ENCODE measurements at places on chromosomes 1 and 21.

- no peak for DNase-seq
Observed at GRCh38 chr1:150875197-150876118, 941 bp downstream of the ARNT start.

DNA sequence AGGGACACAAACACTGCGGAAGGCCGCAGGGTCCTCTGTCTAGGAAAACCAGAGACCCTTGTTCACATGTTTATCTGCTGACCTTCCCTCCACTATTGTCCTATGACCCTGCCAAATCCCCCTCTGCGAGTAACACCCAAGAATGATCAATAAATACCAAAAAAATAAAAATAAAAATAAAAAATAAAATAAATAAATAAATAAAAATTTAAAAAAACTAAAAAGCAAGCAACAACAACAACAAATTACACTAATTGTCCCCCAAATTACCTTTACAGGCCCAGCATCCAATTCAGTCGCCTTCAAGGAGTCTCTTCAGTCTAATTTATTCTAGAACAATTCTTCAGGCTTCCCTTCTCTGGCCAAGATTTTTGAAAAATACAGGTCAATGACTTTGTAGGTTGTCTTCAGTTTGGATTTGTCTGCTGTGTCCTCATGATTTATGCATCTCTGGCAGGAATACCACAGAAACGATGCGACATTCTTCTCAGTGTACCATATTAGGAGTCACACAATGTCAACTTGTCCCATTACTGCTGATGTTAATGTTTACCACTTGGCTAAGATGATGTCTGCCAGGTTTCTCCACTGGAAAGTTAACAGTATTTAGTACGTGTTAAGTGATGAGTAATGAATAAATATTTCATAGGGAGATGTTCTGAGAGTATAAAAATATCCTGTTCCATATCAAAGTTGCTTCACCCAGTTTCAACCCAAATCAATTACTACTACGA, 20.3 kb upstream of the BMP8B start:
- peak; percentile 72 for DNase-seq

GRCh38 chr1:3987669-3988235, 87.7 kb upstream of the C1orf174 start:
- DNase-seq, result no peak

- DNase-seq, result no peak
Observed at GRCh38 chr21:36566644-36567043, 86.7 kb upstream of the CLDN14 start.

- no peak for DNase-seq
Observed at GRCh38 chr1:243542739-243543415, 287.0 kb downstream of the SDCCAG8 start.

GRCh38 chr1:18396247-18396980, 84.3 kb upstream of the KLHDC7A start:
- DNase-seq, result peak; percentile 35

DNA sequence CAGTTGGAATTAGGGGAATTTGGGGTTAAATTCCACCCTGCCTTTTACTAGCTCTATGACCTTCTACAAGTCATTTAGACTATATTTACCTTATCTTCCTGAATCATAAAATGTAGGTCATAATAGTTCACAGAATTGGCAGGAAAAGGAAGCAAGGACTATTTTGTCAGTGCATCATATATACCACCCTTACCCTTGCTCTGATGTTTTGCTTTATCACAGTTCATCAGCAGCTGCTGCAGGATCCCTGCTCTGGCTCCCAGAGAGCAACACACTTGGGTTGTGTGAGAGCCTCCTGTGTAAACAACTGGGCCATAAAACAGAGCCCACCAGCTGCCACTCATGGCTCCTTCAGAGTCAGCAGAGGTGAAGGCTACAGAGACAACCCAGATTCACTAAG, 631.6 kb upstream of the CAMK1G start:
- DNase-seq, result no peak

GRCh38 chr1:17531682-17532487, 7.6 kb upstream of the ARHGEF10L start:
- DNase-seq, result no peak

GRCh38 chr21:43373362-43374227, 53.3 kb downstream of the SIK1 start:
- no peak for DNase-seq

GRCh38 chr1:38746941-38747600, 112.5 kb downstream of the RRAGC start:
- DNase-seq, result no peak

- DNase-seq, result no peak
Observed at GRCh38 chr21:42231756-42232155, 12.8 kb downstream of the ABCG1 start.

GRCh38 chr1:1540090-1540817, at the start of gene TMEM240:
Gene TMEM240, minus strand, starts transcription at chr1:1540624. Its CDS starts 278 bp downstream, at chr1:1540346.
- DNase-seq, result no peak

DNA sequence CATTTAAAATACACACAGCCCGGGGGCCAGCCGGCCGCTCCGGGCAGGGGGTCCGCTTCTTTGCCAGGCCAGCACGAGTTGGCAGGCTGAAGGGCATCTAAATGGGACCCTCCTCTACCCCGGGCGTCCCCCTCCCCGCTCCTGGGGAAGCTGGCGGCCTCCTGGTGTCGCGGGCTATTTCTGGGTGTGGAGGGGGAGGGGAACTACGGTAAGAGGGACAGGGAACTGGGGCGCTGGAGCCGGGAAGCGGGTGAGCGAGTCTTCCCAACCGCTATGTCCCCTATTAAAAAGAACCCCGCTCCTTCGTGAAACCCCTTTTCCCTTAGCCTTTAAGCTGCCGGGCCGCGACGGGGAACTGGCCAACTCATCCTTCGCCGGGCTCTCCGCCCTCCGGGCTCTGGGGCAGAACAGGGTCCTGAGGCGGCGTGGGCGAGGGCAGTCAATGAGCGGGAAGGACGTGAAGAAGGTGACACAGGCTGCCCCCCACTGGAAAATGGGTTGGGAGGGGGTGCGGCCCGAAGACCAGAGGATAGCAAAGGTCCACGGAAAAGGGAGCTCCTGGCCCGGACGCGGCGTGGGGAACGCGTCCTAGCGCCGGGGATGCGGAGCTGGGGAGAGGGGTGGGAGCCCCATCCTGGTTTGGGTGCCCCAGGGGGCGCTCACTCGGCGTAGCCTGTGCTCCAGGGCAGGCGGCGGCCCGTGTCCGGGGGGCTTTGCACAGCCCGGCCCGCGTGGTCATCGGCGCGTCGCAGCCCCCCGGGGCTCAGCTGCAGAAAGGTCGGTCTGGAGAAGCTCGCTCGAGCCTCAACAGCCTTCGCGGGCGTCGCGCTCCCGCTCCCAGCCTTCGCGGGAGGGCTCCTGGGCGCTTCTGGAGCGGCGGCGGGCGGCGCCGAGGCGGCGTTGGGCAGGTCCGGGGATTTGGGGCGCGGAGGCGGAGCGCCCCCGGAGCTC, 544 bp downstream of the PPM1J start:
- DNase-seq, result no peak

GRCh38 chr1:160853014-160853413, 9.7 kb downstream of the CD244 start:
- DNase-seq, result no peak

- no peak for DNase-seq
Observed at GRCh38 chr1:21766210-21766609, 16.7 kb downstream of the USP48 start.

All from RCC 7860 (cell line).